Activated T-cell treated with anti-CD3 and anti-CD28 coated beads for 1 hour (primary cell): ENCODE measurements at places on chromosomes 6 and 20.
A peak's percentile ranks its signal among the peaks of the same experiment; 100 is the strongest.

DNA sequence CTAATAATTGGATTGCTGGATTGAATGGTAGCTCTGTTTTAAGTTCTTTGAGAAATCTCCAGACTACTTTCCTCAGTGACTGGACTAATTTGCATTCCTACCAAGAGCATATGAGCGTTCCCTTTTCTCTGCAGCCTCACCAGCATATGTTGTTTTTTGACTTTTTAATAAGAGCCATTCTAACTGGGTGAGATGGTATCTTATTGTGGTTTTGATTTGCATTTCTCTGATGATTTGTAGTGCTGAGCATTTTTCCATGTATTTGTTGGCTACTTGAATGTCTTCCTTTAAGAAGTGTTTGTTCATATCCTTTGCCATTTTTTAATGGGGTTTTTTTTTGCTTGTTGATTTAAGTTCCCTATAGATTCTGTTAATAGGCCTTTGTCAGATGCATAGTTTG is 94.7 kb upstream of the AHI1 start:
- DNase-seq, result no peak

GRCh38 chr6:9100869-9101580 is 665.7 kb upstream of the SLC35B3 start:
- DNase-seq, result no peak

DNA sequence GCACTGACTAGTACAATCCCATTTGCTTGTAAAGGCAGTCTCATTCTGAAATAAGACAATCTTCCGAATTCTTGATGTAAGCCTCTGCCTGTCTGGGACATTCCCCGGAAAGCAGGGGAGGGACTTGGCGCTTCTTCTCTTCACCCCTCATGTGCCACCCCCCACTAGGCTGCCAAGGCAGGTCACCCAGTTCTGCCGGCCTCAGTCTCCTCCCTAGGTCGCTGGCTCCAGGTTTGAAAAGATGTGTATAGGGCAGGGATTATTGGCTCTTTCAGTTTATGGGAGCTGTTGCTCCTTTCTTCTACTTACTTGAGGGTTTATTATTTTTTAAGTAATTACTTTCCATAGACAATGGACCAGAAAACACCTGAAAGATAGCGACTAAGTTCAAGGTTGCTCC is 158.1 kb upstream of the RPS6KA2 start:
- DNase-seq, result no peak

DNA sequence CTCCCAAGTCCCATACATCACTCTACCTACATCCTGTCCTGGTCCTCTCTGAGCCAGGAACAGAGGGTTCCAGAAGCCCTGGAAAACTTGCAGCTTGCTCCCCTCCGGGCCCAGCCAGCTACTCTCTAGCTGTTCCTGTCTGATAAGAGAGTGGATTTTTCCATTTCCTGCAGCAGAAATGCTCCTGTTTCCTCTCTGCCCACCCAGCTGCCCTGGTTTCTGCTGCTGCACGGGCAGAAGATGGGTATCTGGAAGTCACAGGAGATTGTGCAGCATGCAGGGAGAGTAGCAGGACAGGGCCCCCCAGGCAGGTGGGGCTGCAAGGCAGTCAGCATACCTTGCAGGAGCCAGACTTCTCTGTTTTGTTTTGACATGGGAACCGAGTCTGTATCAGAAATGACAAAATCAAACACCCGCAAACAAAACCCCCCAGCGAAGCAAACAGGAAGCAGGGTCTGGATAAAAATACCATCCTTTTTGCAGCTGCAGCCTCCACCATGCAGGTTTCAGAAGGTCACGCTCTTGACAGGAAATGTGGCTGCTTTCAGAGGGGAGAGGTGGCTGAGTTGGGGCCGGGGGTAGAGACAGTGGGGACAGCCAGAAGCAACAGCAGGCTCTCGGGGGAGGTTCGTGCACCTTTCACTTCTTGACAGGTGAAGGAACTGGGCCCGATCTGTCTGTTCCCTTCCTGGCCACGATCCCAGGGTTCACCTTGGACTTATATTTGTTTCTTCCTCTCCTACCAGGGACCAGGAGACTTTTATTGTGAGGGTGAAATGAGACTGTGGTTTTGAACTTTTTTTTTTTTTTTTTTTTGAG is 50.8 kb upstream of the FAM83D start:
- peak; percentile 45 for DNase-seq

- DNase-seq, result no peak
Observed at GRCh38 chr6:31529329-31530150, 778 bp downstream of the MCCD1 start.

DNA sequence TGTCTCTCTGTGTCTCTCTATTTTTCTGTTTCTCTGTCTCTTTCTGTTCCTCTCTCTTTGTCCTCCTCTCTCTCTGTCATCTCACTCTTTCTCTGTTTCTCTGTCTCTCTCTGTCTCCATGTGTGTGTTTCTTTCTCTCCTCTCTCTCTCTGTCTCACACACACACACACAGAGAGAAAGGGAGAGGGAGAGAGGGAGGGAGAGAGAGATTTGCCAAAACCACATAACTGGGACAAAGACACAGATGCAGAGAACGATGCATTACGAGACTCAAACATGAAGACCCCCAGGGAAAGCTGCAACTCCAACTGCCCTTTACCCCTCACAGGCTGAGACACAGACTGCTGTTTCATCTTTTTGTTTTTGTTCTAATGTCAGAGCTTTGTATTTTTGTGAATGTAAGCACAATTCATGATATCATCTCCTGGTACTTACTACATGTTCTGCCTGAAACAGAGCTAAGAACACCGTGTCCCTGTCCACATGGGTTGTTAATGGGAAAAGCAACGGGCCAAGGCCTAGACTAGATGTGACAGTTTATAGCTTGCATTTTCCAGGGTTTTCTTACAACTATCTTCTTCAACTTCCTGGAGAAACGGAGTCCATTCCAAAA is 177.1 kb upstream of the ARID1B start:
- no peak for DNase-seq

DNA sequence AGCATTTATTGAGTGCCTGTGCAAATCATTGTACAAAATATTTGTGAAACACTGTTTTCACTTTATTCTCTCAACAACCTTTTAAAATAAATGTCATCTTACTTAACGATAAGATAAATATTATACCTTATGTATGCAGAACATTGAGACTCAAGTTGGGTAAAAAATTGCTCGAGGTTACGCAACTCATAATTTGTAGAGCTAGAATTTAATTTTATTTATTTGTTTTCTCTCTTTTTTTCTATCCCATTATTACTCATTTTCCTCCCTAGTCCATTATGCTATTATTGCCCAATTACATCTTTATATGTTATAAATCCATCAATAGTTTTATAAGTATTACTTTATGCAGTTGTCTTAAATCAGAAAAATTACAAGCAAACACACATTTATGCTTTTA is 77.4 kb upstream of the ELOVL5 start:
- no peak for DNase-seq

GRCh38 chr6:156068881-156069280 is 613.2 kb upstream of the NOX3 start:
- no peak for DNase-seq

- DNase-seq, result no peak
Observed at GRCh38 chr6:3405182-3405518, 51.7 kb downstream of the SLC22A23 start.

DNA sequence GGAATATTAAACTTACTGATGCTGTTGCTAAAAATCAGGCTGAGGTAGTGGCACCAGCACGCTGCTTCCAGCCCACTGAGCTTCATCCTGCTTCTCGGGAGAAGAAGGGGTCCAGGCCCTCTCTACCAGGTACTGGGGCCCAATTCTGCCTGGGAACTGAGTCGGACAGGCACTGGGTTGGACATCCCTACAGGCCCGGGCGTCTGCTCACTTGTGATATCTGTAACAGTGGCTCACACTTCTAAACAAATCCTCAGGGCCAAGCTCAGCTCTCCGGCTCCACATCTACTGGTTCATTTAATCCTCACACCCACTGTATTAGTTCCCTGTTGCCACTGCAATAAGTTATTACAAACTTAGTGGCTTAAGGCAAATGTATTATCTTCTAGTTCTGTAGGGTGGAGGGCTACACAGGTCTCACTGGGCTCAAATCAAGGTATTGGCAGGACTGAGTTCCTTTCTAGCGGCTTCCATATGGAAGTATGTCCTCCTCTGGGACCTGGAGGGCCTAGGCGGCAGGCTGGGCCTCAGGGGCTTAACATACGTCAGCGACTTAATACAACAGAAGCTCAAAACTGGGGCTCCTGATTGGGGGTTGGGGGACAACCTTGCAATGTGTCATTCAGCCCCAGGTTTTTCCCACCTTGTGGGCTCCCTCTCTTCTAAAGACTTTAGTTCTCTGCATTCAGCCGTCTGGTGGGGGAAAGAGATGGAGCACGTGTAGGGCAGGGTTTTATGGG is 1.6 kb upstream of the KCNK15 start:
- no peak for DNase-seq

DNA sequence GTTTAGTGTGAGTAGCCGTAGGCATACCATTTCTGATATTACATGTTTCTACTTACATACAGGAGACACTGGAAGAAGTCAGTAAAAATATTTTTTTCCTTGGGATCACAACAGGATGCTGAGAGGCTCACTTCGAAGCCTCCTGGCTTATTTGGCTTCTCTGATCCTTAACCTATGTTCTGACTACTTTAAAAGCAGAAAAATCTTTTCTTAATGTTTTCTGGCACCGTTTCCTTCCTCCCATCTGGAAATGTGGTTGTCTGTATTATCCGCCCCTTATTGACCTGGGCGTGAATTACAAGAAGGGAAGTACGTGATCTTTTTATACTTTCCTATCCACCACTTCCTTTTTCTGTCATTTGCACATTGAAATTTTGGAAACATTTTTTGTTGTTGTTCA is 379.6 kb downstream of the COL12A1 start:
- DNase-seq, result no peak

GRCh38 chr20:32153156-32153665 is 43.7 kb downstream of the TM9SF4 start:
- DNase-seq, result no peak

- no peak for DNase-seq
Observed at GRCh38 chr6:88216182-88216581, 50.0 kb upstream of the CNR1 start.

DNA sequence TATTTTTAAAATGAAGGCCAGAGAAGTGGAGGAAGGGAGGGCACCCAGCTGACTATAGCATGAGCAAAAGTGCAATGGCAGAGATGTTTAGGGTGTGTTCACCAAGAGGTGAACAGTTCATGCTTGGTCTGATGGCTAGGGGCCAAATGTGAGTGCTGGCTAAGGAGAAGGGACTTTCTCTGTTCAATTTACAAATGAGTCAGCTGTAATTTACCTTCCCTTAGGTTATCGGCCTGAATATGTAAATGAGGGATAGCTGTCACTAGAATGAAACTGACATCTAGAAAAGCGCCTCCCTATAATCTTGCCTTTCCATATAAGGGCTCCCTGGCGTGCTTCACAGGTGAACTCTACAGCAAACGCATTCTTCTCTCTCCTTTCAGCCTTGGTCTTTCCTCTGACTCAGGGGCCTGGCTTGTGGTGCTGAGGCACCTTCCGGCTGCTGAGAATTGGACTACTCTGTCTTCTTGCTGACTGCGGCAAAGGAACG is 114.7 kb upstream of the BACH2 start:
- DNase-seq, result no peak

GRCh38 chr6:116773886-116774285 is 8.4 kb upstream of the FAM162B start:
- DNase-seq, result no peak

DNA sequence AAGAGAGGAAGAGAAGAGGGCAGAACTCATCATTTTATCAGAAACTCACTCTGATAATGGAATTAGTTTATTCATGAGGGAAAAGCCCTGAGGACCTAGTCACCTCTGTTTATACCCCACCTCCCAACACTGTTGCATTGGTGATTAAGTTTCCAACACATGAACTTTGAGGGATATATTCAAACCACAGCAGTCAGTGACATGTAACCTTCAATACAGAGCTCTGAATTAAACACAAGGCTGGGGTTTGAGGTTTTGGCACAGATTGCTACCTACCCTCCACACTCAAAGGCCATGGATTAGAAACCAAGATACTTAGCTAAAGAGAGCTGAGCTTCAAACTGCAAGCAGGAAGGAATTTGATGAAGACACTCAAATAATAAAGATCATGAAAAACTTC is 48.5 kb upstream of the MOCS1 start:
- DNase-seq, result no peak

- DNase-seq, result no peak
Observed at GRCh38 chr20:41952166-41952565, 334.0 kb upstream of the CHD6 start.

- no peak for DNase-seq
Observed at GRCh38 chr6:29813809-29814208, 13.8 kb upstream of the HLA-G start.

DNA sequence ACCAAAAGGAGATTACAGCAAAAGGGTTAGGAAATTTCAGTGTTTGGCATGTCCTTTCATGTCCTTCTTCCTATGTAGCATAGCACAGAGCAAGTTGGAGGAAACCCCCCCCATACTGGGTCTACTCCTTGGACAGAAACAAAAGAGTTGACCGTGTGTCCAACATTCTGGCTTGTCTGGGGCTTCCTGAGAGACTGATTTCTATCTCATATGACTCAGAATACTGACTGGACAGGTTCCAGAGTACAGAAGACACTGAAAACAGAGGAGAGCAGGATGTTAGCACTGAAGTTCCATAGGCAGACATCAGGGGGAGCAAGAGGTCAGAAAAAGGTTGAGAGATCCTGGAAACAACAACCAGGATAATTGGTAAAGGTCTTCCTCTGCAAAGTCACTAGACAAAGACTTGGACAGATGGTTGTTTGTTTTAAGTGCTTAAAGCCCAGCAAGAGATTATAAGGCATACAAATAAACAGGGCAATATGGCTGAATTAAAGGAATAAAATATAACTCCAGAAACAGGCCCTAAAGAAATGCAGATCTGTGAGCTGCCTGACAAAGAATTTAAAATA is 48.4 kb downstream of the USP49 start:
- peak; percentile 30 for DNase-seq

GRCh38 chr6:15522026-15522425 is 140.8 kb downstream of the DTNBP1 start:
- DNase-seq, result no peak

- no peak for DNase-seq
Observed at GRCh38 chr6:112141707-112142106, 54.3 kb downstream of the FAM229B start.

GRCh38 chr6:35427435-35427834 is 24.7 kb upstream of the FANCE start:
- DNase-seq, result no peak

DNA sequence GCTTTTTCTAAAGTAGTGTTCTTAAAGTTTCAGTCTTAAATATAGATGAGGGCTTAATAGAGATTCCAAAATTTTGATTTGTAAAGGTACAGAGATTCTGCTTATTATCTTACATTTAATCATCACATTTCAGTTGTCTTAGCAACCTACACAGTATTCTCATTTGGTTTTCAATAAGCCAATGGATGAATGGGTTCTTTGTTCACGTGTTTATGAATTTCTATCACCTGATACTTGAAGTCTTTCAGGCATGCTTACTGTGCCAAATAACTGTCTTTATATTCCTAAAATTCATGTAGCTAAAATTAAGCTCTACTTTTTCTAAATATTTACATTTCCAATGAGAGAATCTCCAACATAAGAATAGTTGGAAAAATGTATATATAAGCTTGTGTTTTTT is 152.7 kb downstream of the EYA4 start:
- no peak for DNase-seq

DNA sequence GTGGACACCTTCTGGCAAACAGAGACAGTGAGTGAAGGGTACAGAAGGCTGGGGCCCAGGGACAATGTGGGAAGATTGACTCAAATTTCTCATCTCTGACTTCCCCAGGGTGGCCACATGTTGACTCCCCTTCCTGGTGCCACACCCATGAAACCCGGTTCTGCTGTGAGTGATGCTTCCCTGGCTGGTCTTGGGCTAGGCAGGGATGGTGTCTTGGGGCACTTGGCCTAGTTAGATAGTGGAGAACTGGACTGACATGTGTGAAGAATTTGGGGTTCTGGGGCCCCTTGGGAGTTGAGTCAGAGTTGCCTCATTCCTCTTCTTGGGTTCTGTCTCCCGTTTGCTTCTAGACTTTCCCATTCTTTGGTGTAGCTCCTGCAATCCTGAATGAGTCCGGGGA is 34.2 kb downstream of the GSS start:
- DNase-seq, result no peak
